Naive thymus-derived CD4-positive, alpha-beta T cell (primary cell): ENCODE measurements at places on chromosomes 7 and 10. TPM values are rescaled to one million over a fixed set of nuclear protein-coding genes. Genes with fewer than 3 reads are reported as not detected.
A peak's percentile ranks its signal among the peaks of the same experiment; 100 is the strongest.

DNA sequence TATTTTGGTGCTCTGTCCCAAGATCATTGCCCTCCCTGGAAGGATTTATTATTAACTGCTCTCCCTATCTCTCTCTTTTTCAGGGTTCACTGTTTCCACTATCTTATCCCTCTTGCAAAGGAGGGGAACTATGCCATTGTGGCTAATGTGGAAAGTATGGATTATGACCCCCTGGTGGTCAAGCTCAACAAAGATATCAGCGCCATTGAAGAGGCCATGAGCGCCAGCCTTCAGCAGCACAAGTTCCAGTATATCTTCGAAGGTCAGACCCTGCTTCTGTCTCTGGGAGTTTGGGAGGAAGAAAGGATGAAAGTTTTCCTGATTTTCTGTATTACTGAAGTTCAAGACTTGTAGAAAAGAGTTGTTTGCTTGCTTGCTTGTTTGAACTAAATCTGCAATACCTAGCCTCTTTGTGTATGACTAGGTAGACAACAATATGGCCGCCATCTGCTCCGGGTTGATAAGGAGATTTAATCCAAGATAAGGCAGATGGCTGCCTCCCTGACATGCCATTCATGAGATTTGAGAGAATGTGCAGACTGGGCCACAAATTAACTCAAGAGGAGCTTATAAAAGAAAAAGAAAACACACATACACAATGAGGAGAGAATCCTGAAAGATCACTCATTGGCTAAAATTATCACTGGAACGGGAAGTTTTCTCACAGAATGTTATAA lies 122.2 kb upstream of the LRGUK start:
- no peak overlapping the region for H3K27ac ChIP-seq
- DNase-seq, result no peak
- H3K4me1 ChIP-seq, result no peaks in the 10 kb centered on the region
- no peaks in the 10 kb centered on the region for H3K27me3 ChIP-seq

Gene MKRN1
- polyA plus RNA-seq, result 136 TPM

Gene CALD1
- 0.32 TPM for polyA plus RNA-seq

GRCh38 chr7:65800890-65801341 lies 72.0 kb upstream of the VKORC1L1 start:
- H3K4me1 ChIP-seq, result no peaks in the 10 kb centered on the region
- no peak for DNase-seq
- H3K36me3 ChIP-seq, result no peaks in the 10 kb centered on the region
- no peak overlapping the region for H3K4me3 ChIP-seq

- peak overlapping the region; percentile 94 for H3K4me3 ChIP-seq
- H3K4me1 ChIP-seq, result peaks cover 22% of the 10 kb centered on the region
- peak overlapping the region; percentile 78 for H3K27ac ChIP-seq
- no peak for DNase-seq
- peaks cover 19% of the 10 kb centered on the region for H3K36me3 ChIP-seq
- no peaks in the 10 kb centered on the region for H3K27me3 ChIP-seq
Measured at GRCh38 chr7:2521952-2522591, 2.5 kb downstream of the LFNG start.

- no peaks in the 10 kb centered on the region for H3K4me1 ChIP-seq
- no peaks in the 10 kb centered on the region for H3K36me3 ChIP-seq
- H3K4me3 ChIP-seq, result no peak overlapping the region
- no peak for DNase-seq
Measured at GRCh38 chr10:91944880-91945630, 21.5 kb downstream of the BTAF1 start.

GRCh38 chr7:131225619-131226513 lies 101.8 kb upstream of the MKLN1 start:
- H3K4me1 ChIP-seq, result peaks cover 3% of the 10 kb centered on the region
- DNase-seq, result no peak
- no peak overlapping the region for H3K27ac ChIP-seq
- no peak overlapping the region for H3K4me3 ChIP-seq
- H3K36me3 ChIP-seq, result no peaks in the 10 kb centered on the region
- H3K27me3 ChIP-seq, result no peaks in the 10 kb centered on the region

DNA sequence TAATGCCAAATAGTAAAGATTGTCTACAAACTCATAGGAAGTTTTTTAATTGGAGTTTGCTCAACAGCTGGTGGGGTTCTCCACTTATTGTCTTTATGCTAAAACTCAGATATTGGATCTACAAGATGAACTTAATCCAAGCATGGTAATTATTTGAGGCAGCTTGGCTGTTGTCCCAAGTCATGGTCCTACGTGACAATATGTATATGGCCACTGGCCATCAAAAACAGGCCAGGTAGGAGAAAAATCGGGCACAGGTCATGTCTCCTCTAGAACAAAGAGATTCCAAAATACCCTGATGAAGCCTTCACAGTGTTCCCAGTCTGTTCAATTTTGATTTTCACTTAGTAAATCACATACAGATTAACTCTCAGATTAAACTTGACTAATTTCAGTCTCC lies 606.4 kb downstream of the TNS3 start:
- no peak overlapping the region for H3K4me3 ChIP-seq
- DNase-seq, result no peak
- no peaks in the 10 kb centered on the region for H3K4me1 ChIP-seq
- no peaks in the 10 kb centered on the region for H3K36me3 ChIP-seq
- H3K27me3 ChIP-seq, result no peaks in the 10 kb centered on the region

- no peak for DNase-seq
- no peak overlapping the region for H3K27ac ChIP-seq
- no peaks in the 10 kb centered on the region for H3K27me3 ChIP-seq
- H3K36me3 ChIP-seq, result no peaks in the 10 kb centered on the region
- no peaks in the 10 kb centered on the region for H3K4me1 ChIP-seq
- no peak overlapping the region for H3K4me3 ChIP-seq
Measured at GRCh38 chr7:20954711-20955619, 168.3 kb upstream of the SP8 start.

GRCh38 chr10:74406006-74406405 lies 255.0 kb downstream of the ADK start:
- no peak overlapping the region for H3K27ac ChIP-seq
- H3K27me3 ChIP-seq, result no peaks in the 10 kb centered on the region
- no peak for DNase-seq

Gene LIPF
- not detected for polyA plus RNA-seq

- no peaks in the 10 kb centered on the region for H3K36me3 ChIP-seq
- no peaks in the 10 kb centered on the region for H3K27me3 ChIP-seq
- no peak overlapping the region for H3K4me3 ChIP-seq
- H3K4me1 ChIP-seq, result no peaks in the 10 kb centered on the region
- no peak overlapping the region for H3K27ac ChIP-seq
Measured at GRCh38 chr7:158034571-158034970, 553.1 kb downstream of the PTPRN2 start.

Gene CABCOCO1
- not detected for polyA plus RNA-seq

GRCh38 chr7:90850066-90850465 lies 253.9 kb downstream of the CDK14 start:
- no peak overlapping the region for H3K4me3 ChIP-seq
- H3K4me1 ChIP-seq, result no peaks in the 10 kb centered on the region

Gene EN2
- polyA plus RNA-seq, result not detected

DNA sequence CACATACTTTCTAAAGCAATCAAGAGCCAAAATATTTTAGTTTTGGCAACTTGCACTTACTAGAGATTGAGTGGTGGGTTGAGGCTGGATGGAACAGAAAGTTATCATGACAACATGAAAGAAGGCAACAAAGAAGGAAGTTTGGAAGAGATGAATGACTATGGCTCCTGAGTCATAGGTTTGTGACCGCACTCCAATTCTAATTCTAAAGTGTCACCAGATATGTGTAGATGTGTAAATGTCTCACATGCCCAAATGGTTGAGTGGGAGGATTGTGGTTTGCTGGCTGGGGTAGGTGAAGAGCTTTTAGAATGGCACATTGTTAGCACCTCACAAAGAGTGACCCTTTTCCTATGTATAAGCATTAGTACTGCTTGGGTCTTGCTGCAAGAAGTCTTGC lies 20.2 kb downstream of the TAS2R16 start:
- no peak for DNase-seq
- no peak overlapping the region for H3K4me3 ChIP-seq

DNA sequence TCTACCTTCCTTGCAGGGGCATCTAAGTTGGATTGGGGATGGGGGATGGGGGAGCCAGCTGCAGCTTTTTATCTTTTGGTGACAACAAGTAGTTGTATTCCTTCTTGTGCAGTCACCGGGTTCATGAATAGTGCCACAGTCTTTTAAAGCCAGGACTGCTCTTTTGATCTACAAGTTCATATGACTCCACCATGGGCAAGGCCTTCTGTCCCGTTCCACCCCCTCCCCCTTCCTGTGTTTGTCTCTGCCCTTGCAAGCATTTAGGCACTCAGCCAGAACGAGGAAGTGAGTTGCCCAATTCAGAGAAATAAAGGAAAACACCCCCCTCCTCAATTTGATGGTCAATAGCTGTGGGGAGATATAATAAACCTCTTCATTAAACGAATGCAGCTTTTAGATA lies 44.8 kb upstream of the EGR2 start:
- no peak for DNase-seq
- H3K4me3 ChIP-seq, result no peak overlapping the region

DNA sequence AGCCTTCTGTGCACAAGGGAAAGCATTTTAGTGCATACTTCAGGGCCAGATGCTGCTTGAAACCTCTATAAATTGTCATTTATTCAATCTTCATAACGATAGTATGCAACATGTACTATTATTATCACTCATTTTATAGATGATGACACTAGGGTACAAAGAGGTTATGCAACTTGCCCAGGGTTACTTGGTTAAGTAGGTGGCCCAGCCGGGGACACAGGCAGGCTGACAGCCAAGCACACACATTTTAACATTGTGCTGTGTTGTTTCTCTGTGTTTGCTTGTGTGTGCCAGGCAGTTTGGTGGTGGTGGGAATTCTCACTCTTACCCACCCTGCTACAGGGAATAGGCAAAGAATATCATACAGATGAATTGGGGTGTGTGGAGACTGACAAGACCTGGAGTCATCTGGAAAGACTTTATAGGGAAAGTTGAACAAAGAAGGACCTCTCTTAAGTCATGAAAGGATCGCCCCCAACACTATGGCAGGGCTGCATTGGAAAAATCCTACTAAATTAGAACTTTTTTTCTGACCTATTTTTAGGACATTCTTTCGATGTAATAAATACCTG lies 98.9 kb downstream of the MKX start:
- H3K4me3 ChIP-seq, result no peak overlapping the region
- H3K36me3 ChIP-seq, result no peaks in the 10 kb centered on the region
- no peaks in the 10 kb centered on the region for H3K27me3 ChIP-seq
- no peak for DNase-seq

- H3K27ac ChIP-seq, result no peak overlapping the region
- no peak overlapping the region for H3K4me3 ChIP-seq
- no peaks in the 10 kb centered on the region for H3K4me1 ChIP-seq
- no peaks in the 10 kb centered on the region for H3K27me3 ChIP-seq
- DNase-seq, result no peak
- no peaks in the 10 kb centered on the region for H3K36me3 ChIP-seq
Measured at GRCh38 chr10:117662126-117662525, 119.6 kb downstream of the EMX2 start.

GRCh38 chr7:27973625-27974024 lies 207.0 kb downstream of the JAZF1 start:
- no peak for DNase-seq
- no peak overlapping the region for H3K4me3 ChIP-seq
- H3K4me1 ChIP-seq, result peaks cover 16% of the 10 kb centered on the region
- H3K27me3 ChIP-seq, result no peaks in the 10 kb centered on the region
- no peak overlapping the region for H3K27ac ChIP-seq

GRCh38 chr7:8117195-8117594 lies 144.8 kb downstream of the ICA1 start:
- H3K27ac ChIP-seq, result no peak overlapping the region
- no peak for DNase-seq

- no peak for DNase-seq
- H3K4me3 ChIP-seq, result no peak overlapping the region
- no peaks in the 10 kb centered on the region for H3K36me3 ChIP-seq
- no peak overlapping the region for H3K27ac ChIP-seq
Measured at GRCh38 chr7:73418113-73418703, 15.4 kb upstream of the FZD9 start.

DNA sequence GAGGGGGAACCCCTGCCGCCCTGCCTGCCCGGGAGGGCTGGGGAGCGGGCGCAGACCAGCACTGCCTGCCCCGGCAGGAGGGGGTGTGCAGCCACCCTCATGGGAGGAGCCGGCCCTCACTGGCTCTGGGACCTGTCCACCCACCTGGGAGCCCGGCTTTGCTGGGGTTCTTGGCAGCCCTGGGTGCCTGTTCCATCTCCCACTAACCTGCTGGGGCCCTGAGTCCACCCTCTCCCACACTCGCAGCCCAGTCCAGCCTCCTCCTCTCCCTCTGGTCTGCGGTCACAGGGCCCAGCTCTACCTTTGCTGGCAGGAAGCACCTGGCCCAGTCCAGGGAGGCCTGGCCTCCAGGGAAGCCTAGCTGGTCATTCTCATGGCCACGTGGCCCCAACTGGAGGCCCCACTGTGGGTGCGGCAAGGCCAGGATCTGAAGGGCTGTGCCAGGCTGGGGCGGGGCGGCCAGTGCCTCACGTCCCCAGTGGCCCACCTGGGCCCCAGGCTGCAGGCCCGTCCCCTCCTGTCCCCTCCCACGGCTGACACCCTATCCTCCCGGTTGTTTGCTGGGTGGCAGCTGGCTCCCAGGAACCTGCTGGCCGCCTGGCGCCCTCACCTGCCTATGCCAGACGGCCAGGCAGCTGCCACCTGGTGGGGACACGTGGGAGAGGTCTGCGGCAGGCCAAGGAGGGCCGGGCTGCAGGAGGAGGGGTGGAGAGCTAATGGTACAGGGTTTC lies at the start of gene TMEM184A:
TMEM184A (minus strand) TSS at position 393 of the 731 bp plus-strand sequence. CDS start 721 bp downstream, outside the sequence.
- H3K4me3 ChIP-seq, result no peak within 1 kb of the TSS
- H3K4me1 ChIP-seq, result no peaks in the 10 kb centered on the region
- no peaks in the 10 kb centered on the region for H3K27me3 ChIP-seq
- no peaks in the 10 kb centered on the region for H3K36me3 ChIP-seq
- DNase-seq, result peak; percentile 67

DNA sequence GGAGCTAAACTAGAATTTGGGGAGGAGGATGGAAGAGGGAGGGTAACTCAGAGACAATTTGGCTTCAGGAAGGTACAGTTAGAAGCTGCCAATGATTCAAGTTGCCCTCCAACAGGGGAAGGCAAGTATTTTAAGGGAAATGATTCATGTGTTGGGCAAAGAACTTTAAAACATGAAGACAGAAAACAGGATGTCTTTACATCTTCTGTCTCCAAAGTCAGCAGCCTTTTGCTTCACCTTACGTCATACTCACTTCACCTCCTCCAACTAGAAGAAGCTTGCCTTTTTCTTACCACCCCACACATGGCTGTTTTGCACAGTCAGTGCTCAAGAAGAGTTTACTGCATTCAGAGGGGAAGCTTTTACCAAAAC lies 36.1 kb downstream of the PPP1R3C start:
- H3K4me3 ChIP-seq, result no peak overlapping the region
- H3K36me3 ChIP-seq, result no peaks in the 10 kb centered on the region
- H3K27me3 ChIP-seq, result no peaks in the 10 kb centered on the region
- no peak overlapping the region for H3K27ac ChIP-seq
- no peaks in the 10 kb centered on the region for H3K4me1 ChIP-seq
- no peak for DNase-seq

Gene HGF
- polyA plus RNA-seq, result not detected

GRCh38 chr7:79091011-79091410 lies 362.5 kb downstream of the MAGI2 start:
- no peak overlapping the region for H3K27ac ChIP-seq
- no peak overlapping the region for H3K4me3 ChIP-seq
- DNase-seq, result no peak
- no peaks in the 10 kb centered on the region for H3K4me1 ChIP-seq
- no peaks in the 10 kb centered on the region for H3K36me3 ChIP-seq

Gene ITIH5
- polyA plus RNA-seq, result not detected

- no peak overlapping the region for H3K4me3 ChIP-seq
- no peaks in the 10 kb centered on the region for H3K36me3 ChIP-seq
- H3K4me1 ChIP-seq, result no peaks in the 10 kb centered on the region
- DNase-seq, result no peak
- no peak overlapping the region for H3K27ac ChIP-seq
- no peaks in the 10 kb centered on the region for H3K27me3 ChIP-seq
Measured at GRCh38 chr7:5450549-5451327, 27.1 kb upstream of the TNRC18 start.
